A172 (cell line): ENCODE measurements at places on chromosomes 1 and 21.

- DNase-seq, result no peak
These were observed 157.3 kb downstream of the CLIC6 start for GRCh38 chr21:34825948-34826548.

DNA sequence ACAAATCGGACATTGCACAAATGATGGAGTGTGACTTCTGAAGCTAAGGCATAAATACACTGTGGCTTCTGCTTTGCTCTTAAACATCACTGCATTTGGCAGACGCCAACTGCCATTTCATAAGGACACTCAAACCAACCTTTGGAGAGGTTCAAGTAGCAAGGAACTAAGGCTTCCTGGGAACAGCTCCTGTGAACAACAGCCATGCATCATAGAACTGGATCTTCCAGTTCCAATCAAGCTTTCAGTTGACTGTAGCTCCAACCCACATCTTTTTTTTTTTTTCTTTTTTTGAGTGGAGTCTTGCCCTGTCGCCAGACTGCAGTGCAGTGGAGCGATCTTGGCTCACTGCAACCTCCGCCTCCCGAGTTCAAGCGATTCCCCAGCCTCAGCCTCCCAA is 10.7 kb upstream of the HUNK start:
- no peak for DNase-seq

GRCh38 chr1:96400089-96400488 is 321.5 kb upstream of the PTBP2 start:
- no peak for DNase-seq

- DNase-seq, result no peak
These were observed 7.2 kb downstream of the TRIT1 start for GRCh38 chr1:39876144-39876543.
